ENCODE measurements at places on chromosomes 7 and 10. TPM values are rescaled to one million over a fixed set of nuclear protein-coding genes. Genes with fewer than 3 reads are reported as not detected.
A peak's percentile ranks its signal among the peaks of the same experiment; 100 is the strongest.

GRCh38 chr10:84842593-84842992 lies 514.2 kb downstream of the CCSER2 start:
- H3K27ac ChIP-seq = no peak overlapping the region
- no peak for DNase-seq
- no peak overlapping the region for H3K4me3 ChIP-seq
- no peaks in the 10 kb centered on the region for H3K27me3 ChIP-seq
- H3K4me1 ChIP-seq = no peaks in the 10 kb centered on the region
- no peaks in the 10 kb centered on the region for H3K36me3 ChIP-seq

DNA sequence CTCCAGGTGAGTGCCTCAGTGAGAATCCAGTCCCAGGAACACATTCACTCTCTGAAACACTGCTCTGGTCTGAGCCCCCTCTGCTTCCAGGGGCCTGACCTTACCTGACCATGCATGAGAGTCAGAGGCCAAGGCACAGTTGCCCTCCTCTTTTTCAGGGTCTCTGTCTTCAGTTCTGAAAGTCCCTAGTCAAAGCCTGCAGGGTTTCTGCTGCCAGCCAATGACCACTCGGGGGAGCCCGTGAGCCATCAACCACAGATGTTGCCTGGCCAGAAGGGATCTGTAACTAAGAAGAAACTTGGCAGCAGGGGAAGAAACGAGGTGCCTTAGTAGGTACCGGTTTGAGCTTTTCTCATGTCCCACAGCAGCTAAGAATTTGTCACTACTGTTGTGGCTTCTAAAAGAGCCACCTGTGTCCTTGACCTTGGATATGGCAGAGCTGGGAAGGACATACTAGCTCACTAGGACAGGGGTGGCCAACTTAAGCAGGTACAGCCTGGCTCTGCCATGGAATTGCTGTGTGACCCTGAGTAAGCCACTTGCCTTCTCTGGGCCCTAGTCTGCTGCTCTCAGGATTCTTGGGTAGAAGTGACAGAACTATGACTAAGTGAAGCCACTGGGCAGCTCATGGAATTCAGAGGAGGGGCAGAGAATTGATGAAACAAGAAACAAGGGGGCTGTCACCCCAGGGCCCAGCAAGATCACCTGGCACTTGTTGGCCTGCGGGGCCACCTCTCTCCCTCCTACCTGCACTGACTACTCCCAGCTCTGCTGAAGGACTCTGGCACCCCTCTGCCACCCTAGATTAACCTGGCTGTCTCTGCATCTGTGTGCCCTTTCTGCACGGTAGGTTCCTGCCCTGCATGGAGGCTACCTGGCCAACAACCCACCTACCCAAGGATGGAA lies 83.8 kb upstream of the GPR26 start:
- peak; percentile 86 for DNase-seq
- peaks cover 7% of the 10 kb centered on the region for H3K4me1 ChIP-seq
- H3K27ac ChIP-seq = no peak overlapping the region
- H3K36me3 ChIP-seq = no peaks in the 10 kb centered on the region
- no peak overlapping the region for H3K4me3 ChIP-seq

The MSS51 gene
- total RNA-seq = 1.0 TPM

The INA gene
- total RNA-seq = not detected

DNA sequence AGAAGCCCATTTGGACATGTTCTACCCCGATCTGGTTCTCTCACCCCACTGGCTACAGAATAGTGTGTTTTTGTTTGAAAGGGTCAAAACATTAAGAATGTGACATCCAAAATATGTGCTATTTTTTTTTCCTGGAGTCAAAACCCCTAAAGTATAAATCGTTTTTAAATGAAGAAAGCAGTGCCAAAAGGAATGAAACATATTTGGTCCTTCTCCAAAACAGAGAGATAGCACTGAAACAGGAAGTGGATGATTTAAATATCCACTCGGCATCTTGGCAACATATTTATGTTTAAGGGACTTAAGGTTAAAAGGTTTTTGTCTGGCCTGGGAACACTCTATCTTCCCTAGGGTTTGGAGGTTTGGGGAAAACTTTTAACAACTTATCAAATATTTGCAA lies 32.3 kb downstream of the CALD1 start:
- H3K36me3 ChIP-seq = peaks cover 44% of the 10 kb centered on the region
- H3K27me3 ChIP-seq = no peaks in the 10 kb centered on the region
- peaks cover 75% of the 10 kb centered on the region for H3K4me1 ChIP-seq

The LAMTOR4 gene
- total RNA-seq = 49.4 TPM

DNA sequence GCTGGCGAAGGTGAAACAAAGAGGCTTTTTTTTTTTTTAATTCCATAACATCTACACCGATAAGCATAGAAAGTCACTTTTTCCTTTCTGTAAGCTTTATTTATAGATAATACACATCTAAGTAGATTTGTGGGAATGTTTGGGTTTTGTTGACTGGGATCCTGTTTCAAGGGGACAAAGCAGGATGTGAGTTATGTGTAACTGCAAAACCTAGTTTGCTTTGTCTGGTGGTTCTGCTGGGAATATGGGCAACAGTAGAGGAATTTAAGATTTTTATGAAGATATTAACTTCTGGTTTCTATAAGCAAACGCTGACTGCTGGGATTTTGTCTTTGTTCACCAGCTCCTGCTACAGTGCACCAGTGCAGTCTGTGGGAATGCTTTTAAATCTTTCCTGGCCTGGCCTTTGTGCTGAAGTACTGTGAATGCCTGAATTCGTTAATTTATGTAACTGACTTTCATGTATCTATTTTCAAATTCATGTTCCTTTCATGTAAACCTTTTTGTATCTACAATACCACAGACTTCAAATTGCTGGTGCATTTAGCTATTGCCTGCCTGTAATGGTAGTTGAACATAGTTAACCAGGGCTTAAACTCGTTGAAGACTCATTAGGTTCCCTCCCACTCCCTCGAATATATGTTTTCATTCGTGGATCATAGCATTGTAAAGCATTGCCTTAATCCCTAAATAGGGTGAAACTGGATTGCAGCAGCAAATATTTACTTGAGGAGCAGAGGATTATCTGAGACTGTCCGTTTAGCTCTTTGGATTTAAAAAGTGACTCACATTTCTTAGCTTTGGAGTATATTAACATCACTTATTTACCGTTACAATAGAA lies 1.5 kb downstream of the KLHL7 start:
- H3K4me3 ChIP-seq = peak overlapping the region; percentile 95
- H3K4me1 ChIP-seq = peaks cover 18% of the 10 kb centered on the region
- H3K27me3 ChIP-seq = no peaks in the 10 kb centered on the region
- DNase-seq = peak; percentile 43
- peak overlapping the region; percentile 88 for H3K27ac ChIP-seq
- H3K36me3 ChIP-seq = no peaks in the 10 kb centered on the region

DNA sequence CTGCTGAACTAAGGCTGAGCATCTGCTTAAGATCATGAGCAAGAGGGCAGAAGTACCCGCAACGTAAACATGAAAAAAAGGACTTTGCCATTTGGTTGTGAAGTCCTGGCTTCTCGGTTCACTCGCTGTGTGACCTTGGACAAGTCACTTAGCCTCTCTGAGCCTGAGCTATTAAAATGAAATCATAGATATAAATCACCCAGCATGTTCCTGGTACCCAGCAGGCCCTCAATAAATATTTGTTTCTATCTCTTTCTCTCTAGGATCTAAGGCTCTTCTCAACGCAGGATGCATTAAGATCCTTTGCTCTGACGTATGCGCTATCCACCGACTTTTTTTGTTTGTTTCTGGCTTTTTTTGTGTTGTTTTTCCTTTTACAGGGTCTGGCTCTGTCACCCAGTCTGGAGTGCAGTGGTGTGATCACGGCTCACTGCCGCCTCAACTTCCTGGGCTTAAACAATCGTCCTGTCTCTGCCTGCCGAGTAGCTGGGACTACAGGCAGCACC lies 6.7 kb downstream of the HIP1 start:
- H3K36me3 ChIP-seq = no peaks in the 10 kb centered on the region
- DNase-seq = no peak
- H3K27me3 ChIP-seq = no peaks in the 10 kb centered on the region
- H3K4me1 ChIP-seq = peaks cover 36% of the 10 kb centered on the region
- peak overlapping the region; percentile 83 for H3K27ac ChIP-seq

- H3K36me3 ChIP-seq = no peaks in the 10 kb centered on the region
- H3K4me3 ChIP-seq = peak overlapping the region; percentile 61
- no peak overlapping the region for H3K27ac ChIP-seq
Measured at GRCh38 chr7:63900394-63901203, 98.0 kb upstream of the ZNF722 start.

DNA sequence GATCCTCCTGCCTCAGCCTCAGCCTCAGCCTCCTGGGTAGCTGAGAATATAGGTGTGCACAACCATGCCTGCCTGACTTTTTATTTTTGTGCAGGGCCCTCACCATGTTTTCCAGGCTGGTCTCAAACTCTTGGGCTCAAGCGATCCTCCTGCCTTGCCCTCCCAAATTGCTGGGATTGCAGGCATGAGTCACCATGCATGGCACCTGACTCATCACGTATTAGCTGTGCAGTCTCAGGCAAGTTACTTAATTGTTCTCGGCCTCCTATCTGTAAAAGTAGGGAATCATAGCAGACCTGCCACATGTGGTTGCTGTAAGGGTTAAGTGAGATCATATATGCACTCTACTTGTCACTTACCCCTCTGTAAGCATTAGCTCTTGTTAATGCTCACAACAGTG lies 117.2 kb downstream of the ANLN start:
- no peaks in the 10 kb centered on the region for H3K36me3 ChIP-seq
- DNase-seq = peak; percentile 66
- no peaks in the 10 kb centered on the region for H3K4me1 ChIP-seq
- H3K27me3 ChIP-seq = no peaks in the 10 kb centered on the region

DNA sequence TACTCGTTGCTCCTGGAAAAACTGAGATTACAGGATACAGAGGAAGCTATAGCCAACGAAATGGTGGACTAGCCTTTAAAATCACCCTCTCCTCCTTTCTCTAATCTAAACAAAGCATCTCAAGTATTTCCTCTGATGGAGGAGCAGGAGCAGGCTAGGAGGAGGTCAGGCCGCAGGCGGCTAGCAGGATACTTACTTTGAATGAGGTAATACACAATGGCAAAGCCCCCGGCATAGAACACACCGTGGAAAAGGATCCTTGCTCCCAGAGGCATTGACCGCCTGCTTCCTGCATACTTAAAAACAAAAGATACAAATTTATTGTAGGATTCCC lies 64.4 kb downstream of the STK17A start:
- H3K4me3 ChIP-seq = peak overlapping the region; percentile 53
- peak overlapping the region; percentile 99 for H3K27ac ChIP-seq
- H3K4me1 ChIP-seq = peaks cover 58% of the 10 kb centered on the region
- H3K27me3 ChIP-seq = no peaks in the 10 kb centered on the region
- DNase-seq = peak; percentile 78

- no peak for DNase-seq
- H3K27ac ChIP-seq = no peak overlapping the region
- H3K27me3 ChIP-seq = no peaks in the 10 kb centered on the region
- no peak overlapping the region for H3K4me3 ChIP-seq
Measured at GRCh38 chr10:77422491-77423338, 214.9 kb downstream of the KCNMA1 start.

- no peak overlapping the region for H3K4me3 ChIP-seq
- no peaks in the 10 kb centered on the region for H3K27me3 ChIP-seq
- no peaks in the 10 kb centered on the region for H3K36me3 ChIP-seq
- no peak for DNase-seq
- H3K4me1 ChIP-seq = no peaks in the 10 kb centered on the region
- H3K27ac ChIP-seq = no peak overlapping the region
Measured at GRCh38 chr7:153584132-153584531, 468.1 kb upstream of the DPP6 start.

The KMT2C gene
- total RNA-seq = 14.2 TPM

The PRSS37 gene
- not detected for total RNA-seq

GRCh38 chr10:125692196-125692595 lies 9.2 kb upstream of the TEX36 start:
- DNase-seq = peak; percentile 65
- H3K27ac ChIP-seq = peak overlapping the region; percentile 74
- no peaks in the 10 kb centered on the region for H3K27me3 ChIP-seq
- peaks cover 40% of the 10 kb centered on the region for H3K4me1 ChIP-seq
- no peaks in the 10 kb centered on the region for H3K36me3 ChIP-seq
- no peak overlapping the region for H3K4me3 ChIP-seq

The CYP2C8 gene
- total RNA-seq = not detected

The CDC14C gene
- total RNA-seq = 0.11 TPM

DNA sequence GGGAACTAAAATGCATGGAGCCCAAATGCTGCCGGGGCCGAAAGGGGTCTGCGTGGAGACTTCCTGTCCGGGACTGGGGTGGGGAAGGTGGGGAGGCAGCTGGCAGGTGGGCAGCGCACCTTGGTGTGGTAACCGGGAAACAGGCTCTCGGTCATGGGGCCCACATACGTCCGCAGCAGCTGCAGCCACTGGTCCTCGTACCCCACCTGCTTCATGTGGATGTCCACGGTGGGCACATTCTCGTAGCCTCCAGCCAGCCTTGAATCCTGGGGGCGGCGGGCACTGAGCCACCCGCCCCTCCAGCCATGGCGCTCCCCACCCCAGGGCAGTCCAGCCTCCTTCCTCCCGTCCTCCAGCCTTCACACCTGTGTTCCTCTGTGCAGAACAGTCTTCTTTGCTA lies 6.6 kb upstream of the MOGAT3 start:
- no peak overlapping the region for H3K27ac ChIP-seq
- H3K4me1 ChIP-seq = no peaks in the 10 kb centered on the region
- H3K4me3 ChIP-seq = no peak overlapping the region
- H3K36me3 ChIP-seq = no peaks in the 10 kb centered on the region
- no peak for DNase-seq

- H3K27ac ChIP-seq = no peak overlapping the region
- no peaks in the 10 kb centered on the region for H3K27me3 ChIP-seq
- H3K36me3 ChIP-seq = no peaks in the 10 kb centered on the region
- DNase-seq = no peak
Measured at GRCh38 chr7:153835103-153835502, 217.1 kb upstream of the DPP6 start.

DNA sequence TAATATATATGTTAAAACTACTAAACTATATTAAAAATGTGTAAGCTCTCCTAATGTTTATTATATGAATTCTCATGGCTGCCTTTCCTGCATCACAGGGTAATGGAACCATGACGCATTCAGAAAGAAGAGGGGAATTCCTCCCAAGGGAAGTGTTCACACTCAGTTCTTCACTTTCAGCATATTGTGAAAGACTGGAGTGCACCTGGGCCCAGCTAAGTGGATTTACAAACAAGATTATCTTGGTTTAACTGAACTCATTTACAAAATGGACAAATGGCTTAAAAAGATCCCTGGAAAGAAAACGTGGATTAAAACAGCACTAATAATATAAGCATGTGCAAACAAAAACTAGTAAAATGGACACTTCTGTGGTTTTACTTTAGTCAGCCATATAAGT lies 149.8 kb downstream of the DOCK4 start:
- no peaks in the 10 kb centered on the region for H3K4me1 ChIP-seq
- H3K4me3 ChIP-seq = no peak overlapping the region
- DNase-seq = peak; percentile 51
- no peaks in the 10 kb centered on the region for H3K36me3 ChIP-seq

The TWNK gene
- total RNA-seq = 4.4 TPM

The C10orf62 gene
- total RNA-seq = not detected

The SLC26A5 gene
- total RNA-seq = not detected

DNA sequence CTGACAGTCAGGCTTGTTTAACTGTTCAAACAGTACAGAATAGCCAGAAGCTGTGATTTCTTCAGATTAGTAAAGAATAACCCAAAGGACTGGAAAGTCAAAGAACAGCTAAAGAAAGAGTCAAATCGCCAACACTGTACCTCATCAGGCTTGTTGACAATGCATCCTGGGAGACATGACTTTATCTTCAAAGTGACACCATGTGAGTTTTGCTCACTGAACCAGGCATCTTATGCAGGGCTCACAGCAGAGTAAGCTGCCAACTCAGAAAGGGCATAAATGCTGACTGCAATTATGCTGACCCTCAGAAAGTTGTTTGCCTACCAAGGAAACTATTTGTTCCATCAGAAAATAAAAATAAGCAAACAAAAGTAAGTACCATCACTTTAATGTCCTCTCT lies 96.4 kb downstream of the MAGI2 start:
- no peak overlapping the region for H3K4me3 ChIP-seq
- DNase-seq = no peak
- no peaks in the 10 kb centered on the region for H3K36me3 ChIP-seq
- no peaks in the 10 kb centered on the region for H3K27me3 ChIP-seq
- no peak overlapping the region for H3K27ac ChIP-seq
- no peaks in the 10 kb centered on the region for H3K4me1 ChIP-seq
